ENCODE measurements at places on chromosomes 2 and 18.
A peak's percentile ranks its signal among the peaks of the same experiment; 100 is the strongest.

GRCh38 chr18:58978916-58979315 lies 114.2 kb downstream of the ZNF532 start:
- no peak for DNase-seq

DNA sequence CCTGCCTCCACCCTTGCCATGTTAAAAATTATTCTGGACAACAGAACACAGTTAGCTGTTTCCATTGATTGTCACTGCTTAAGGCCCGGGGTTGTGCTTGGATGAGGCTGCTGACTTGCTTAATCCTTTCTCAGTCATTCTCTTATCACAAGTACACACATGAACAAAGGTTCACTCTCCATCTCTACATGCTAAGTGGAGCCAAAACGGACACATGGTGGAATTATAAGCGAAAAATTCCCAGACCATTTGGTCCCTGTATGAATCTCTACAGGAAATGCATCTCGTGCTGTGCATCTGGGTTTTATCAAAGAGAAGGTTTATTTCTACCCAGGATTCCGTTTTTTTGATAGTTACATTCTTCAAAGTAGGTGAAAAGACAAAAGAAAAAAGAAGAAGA lies 177.5 kb upstream of the ETAA1 start:
- no peak for DNase-seq

- DNase-seq = no peak
Observed at GRCh38 chr2:7900593-7900992, 781.3 kb upstream of the ID2 start.

DNA sequence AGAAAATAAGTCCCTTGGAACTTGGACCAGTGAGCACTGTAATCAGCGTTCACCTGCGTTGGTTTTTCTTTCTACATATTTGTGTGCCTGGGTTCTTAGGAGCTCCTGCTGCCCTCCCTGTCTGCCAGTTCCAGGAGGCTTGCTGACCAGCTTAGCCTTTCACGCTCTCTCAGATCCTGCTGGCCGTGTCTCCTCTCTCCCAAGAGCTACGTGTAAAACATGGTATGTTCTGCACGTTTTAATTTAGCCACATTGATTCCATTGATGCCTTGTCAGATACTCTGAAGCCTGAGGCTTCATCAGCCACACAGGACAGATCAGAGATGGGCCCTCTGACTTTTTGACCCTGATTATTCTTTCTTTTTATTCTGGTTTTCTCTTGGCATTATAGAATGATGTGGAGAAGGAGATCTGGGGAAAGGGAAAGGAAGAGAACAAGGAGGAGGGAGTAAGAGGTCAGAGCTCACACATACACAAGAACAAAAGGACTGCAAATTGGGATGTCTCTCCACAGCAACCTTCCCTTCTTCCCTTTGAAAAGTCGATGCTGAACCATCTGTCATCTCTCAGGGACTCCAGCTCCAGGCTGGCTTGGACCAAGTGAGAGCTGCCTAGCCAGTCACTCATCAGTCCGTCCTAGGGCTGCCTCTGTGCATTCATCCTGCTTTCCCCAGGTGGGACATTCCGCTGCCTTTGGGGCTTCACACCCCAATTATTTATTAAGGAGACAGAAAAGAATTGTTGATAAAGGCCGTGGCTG lies 152.8 kb downstream of the PIK3C3 start:
- no peak for DNase-seq

GRCh38 chr2:70514612-70515055 lies 39.0 kb downstream of the TGFA start:
- peak; percentile 46 for DNase-seq

DNA sequence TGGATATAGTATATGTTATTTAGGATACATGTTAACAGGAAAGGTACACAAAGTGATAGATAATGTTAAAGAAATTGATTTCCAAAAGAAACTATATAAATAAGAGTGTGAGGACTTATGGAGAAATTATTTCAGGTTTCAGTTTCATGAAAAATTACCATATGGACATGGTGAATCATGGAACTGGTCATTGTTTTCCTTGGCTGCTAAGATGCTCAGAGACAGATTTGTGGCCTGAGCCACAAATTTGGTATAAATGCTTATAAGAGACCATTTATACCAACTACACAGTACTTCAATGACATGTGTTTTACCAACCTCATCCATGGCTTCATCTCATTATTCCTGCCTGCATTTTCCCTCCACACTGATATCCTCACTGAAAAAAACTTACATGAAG lies 188.1 kb downstream of the FMNL2 start:
- no peak for DNase-seq

GRCh38 chr2:101151859-101152271 lies 683 bp upstream of the TBC1D8 start:
- DNase-seq = no peak

DNA sequence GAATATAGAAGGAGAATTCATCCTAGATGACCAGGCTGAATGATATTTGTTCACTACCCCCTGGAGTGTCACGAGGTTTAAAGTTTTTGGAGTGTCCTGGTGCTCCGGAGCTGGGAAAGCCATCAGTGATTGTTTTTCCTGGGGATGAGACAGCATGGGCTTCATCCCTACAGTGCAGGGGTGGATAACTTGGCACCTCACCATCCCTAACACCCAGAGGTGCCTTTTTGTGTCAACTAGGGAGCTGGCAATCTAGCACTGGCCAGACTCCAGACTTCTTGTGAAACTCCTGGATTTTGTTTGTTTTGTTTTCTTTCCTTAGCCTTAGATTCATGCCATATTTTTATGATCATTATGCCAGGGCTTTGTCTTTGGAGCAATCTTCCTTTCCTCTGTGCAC lies 164.8 kb downstream of the PRKCE start:
- no peak for DNase-seq

- no peak for DNase-seq
Observed at GRCh38 chr2:116819355-116819754, 995.1 kb upstream of the DDX18 start.

GRCh38 chr2:222728621-222729020 lies 57.2 kb downstream of the MOGAT1 start:
- DNase-seq = no peak

DNA sequence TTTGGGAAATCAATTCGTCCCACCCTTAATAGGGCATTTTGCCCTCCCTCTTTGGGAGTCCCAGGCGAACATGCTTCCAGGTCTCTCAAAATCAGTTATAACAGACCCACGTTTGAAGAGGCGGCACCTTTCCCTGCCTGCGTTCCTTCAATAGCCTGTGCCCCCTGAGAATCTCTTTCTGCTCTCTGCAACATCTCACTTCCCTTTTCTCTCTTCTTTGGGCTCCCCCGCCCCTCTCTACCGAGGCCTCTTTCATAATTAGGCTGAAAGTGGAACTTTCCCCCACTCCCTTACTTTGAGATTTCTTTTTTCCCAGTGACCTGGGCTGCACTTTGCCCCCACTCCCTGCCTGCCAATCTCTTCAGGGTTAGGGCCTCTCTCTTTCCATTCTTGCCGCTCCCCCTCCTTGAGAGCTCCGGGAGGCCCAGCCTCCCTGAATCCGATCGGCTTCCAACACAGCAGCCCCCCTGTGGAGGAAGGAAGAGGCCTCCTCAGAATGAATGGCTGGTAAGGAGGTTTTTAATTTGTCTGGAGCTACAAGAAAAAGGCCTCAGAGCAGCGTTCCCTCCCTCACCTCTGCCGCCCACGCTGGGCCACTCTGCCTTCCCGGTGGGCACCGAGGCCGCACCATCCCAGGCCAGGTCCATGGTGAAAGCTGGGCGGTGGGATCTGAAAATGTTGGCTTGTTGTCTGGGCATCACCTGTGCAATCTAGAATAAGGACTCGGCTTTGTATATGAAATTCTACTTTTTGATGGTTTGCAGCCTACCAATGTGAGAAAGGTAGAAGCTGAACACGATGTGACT lies 162.6 kb upstream of the SIX3 start:
- no peak for DNase-seq

- no peak for DNase-seq
Observed at GRCh38 chr18:25228410-25228809, 123.6 kb downstream of the ZNF521 start.

DNA sequence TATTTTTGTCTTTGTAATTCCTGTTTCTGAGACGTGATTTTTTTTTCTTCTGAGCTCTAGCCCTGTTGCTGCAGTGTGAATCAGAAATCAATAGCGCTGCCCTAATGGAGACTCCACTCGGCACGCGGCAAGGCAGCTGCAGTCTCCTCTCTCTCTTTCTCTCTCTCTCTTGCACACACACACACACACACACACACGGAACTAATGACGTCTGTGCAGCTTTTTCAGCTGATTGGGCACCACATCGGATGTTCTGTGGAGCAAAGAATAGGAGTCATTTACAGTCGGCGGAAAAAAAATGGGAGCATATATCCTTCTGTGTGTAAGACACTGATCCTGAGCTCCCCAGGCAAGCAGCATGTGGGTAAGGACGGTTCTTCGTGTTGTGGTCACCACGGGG lies 2.0 kb upstream of the MYT1L start:
- no peak for DNase-seq

DNA sequence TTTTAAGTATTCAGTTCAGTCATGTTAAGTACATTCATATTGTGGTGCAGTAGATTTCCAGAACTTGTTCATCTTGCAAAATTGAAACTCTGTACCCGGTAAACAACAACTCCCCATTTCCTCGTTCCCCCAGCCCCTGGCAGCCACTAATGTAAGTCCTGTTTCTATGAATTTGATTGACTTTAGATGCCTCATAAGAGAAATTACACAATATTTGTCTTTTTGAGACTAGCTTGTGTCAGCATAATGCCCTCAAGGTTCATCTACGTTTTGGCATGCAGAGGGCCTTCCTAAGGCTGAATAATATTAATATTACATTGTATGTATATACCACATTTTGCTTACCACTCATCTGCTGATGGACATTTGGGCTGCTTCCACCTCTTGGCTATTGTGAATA lies 30.9 kb downstream of the METTL21A start:
- DNase-seq = no peak

DNA sequence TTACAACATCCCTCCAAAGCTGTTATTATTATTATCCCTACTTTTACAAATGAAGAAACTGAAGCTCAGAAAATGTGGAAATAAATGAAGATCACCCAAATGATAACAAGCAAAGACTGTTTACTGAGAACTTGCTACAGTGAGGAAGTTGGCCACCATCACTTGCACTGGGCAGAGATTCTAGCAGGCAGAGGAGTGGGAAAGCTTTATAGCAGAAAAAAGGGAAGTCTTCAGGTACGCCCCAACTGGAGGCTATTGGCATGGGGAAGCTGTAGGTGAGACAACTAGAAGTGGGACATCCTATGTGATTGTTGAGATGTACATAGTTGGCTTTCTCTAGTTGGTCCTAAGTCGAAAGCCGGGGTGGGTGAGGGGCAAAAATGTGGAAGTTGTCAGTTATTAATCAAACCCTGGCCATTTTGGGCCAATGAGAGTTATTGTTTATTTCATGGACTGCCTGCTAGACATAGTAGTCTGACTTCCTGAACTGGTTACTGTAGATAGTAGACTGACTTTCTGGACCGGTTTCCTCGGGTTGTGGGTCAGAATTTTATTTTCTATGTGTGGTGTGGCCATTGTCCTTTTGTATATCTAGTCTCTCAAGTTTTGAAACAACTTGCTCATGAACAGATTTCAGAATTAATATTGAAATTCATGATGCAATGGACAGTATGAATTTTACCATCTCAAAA lies 40.2 kb upstream of the STAT4 start:
- DNase-seq = no peak

GRCh38 chr2:166454006-166454595 lies 39.9 kb downstream of the SCN7A start:
- no peak for DNase-seq

DNA sequence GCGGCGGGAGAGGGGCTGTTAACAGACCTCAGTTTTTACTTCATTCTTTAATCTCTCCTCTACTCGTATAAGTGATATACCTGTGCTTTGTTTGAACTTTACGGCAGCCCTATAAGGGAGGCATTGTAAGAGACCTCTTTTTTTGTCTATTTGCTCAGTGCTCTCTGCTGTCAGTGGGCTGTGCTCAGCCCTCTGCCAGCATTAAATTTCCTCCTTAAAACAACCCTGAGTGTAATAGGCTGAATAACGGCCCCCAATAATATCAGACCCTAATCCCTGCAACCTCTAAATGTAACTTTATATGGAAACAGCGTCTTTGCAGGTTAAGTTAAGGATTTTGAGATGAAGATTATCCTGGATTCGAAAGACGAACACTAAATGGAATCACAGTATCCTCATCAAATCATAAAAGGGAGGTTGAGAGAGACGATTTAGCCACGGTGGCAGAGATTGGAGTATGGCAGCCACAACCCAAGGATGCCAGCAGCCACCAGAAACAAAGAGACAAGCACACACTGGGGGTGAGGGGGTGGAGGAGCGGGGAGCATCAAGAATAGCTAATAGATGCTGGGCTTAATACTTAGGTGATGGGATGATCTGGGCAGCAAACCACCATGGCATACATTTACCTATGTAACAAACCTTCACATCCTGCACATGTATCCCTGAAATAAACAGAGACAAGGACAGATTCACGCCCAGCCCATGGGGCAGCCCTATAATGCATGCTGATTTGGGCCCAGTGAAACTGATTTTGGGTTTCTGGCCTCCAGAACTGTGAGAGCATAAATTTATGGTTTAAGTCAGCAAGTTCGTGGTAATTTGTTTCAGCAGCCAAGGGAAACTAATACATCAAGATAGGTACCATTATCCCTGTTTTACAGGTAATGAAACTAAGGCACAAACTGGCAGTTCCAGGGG lies 894 bp upstream of the FARSB start:
- DNase-seq = no peak

GRCh38 chr2:234444893-234445292 lies 52.0 kb downstream of the ARL4C start:
- no peak for DNase-seq

DNA sequence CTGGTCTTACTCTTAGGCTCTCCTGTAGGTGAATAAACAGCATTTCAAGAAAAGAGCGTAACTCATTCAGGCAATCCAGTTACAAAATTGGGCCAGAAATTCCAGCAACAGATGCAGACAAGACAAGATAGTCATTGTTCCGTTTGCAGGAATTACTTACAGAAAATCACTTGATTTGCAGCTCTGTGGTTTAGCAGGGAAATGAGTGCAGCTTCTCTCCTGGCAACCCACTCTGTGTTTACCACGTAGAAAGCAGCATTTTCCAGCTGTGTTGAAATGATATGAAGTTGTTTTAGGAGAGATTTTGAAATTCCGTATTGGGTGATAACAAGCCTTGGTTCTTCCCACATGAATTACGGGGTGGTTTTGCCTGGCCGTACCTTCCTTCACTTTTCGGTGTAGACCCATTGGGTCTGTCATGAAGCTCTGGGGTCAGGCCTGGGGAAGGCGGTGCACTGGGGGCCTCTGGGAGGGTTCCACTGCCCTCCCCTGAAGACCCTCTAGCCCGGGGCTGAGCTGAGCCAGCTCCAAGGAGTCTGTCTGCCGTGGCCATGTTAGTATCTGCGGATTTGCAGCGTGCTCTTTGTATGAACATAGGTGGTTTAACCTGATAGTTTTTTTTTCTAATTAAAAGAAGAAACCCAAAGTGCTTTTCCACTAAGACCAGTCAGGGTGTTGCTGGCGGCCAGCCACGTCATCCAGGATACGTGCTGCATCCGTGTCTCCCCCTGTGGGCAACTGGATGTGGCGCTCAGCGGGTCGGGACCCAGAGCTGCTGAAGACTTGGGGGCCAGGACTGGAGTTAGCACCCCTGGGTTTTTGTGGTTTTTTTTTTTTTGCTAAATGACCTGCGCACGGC lies 58.9 kb upstream of the KCNG2 start:
- no peak for DNase-seq

Data from NCI-H187 treated with DMSO at 0.1 percent for 48 hours (cell line).